ENCODE measurements at places on chromosomes 5 and 9.

- no peak for DNase-seq
These were observed 13.0 kb upstream of the FAM151B start for GRCh38 chr5:80474929-80475328.

DNA sequence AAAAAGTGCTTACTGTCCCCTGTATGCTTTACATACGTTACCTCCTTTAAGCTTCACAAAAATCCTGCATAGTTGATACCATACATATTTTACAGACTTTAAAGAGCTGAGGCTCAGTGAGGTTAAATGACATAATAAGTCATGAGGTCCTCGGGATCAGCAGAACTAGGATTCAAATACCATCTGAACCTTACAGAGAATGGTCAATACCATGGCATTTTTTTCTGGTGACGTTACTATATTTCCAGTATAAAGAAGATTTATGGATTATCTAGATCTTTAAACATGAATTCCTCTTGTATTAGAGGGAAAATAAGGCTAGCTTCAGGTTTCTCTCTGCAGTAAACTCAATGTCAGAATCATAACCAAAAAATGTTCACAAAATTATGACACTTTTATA lies 153.7 kb upstream of the GPR151 start:
- DNase-seq, result no peak

- peak; percentile 13 for DNase-seq
These were observed 29.2 kb upstream of the CEP120 start for GRCh38 chr5:123452401-123452800.

DNA sequence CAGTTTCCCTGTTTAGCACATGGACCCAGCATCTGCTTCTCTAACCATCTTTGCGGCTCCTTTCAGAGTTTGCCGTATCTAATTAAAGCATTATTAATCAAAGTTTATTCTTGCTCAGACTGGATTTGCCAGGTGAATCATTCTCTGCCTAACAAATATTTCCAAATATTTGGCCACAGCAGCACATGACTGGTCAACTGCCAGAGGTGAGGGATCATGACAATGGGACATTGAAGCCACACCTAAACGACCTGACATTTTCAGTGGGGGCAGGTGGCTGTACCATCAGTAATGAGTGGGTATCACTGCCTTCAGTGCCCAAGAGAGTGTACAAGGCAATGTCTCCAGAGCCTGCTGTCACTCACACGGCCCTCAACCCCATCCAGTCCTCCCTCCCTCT lies 80.4 kb downstream of the DIRAS2 start:
- no peak for DNase-seq

DNA sequence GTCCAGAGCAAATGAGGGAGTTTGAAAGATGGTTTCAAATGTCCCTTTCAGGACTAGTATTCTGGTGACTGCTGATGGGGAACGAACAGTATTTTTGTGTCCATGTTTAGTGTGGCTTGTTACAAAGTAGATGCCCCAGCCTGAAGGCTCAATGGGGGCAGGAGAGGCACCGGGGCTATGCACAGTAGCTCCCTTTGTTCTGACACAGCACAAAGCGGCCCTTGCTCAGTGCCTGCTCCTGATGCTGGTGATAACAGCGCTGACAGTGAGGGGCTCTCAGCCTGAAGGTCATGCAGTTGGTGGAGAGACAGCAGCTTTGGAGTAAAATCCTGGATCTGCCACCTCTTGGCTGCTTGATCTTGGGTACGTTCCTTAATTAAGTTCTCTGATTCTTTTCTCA lies 188.9 kb downstream of the SLIT3 start:
- DNase-seq, result no peak

Data from inflammatory macrophage (primary cell).